ENCODE measurements at places on chromosomes 2 and 18. TPM values are rescaled to one million over a fixed set of nuclear protein-coding genes. Genes with fewer than 3 reads are reported as not detected.

DNA sequence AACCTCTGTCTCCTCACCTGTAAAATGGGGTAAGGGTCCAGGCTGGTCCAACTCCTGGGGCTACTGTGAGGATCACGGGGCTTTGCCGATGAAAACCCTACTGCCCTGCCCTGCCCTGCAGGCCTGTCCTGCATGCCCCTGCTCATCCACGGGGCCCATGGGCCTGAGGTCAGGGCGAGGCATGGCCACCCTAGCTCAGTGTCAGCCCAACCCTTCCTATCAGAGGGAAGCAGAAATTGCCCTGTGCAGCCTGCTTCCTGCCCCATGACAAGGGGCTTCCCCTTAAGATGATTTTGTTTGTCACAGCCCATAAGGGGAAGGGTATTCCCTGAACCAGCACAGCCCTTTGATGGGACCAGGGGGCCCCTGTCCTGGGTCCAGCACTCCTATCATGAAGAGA lies 353.6 kb upstream of the ID2 start:
- peaks cover 4% of the 10 kb centered on the region for H3K27me3 ChIP-seq
- no peak for DNase-seq
- no peak overlapping the region for H3K27ac ChIP-seq
- no peaks in the 10 kb centered on the region for H3K36me3 ChIP-seq

- H3K27ac ChIP-seq: no peak overlapping the region
- no peak for DNase-seq
- no peaks in the 10 kb centered on the region for H3K36me3 ChIP-seq
- no peaks in the 10 kb centered on the region for H3K27me3 ChIP-seq
- no peaks in the 10 kb centered on the region for H3K4me1 ChIP-seq
- H3K4me3 ChIP-seq: no peak overlapping the region
These were observed 108.5 kb upstream of the RND3 start for GRCh38 chr2:150595803-150596470.

DNA sequence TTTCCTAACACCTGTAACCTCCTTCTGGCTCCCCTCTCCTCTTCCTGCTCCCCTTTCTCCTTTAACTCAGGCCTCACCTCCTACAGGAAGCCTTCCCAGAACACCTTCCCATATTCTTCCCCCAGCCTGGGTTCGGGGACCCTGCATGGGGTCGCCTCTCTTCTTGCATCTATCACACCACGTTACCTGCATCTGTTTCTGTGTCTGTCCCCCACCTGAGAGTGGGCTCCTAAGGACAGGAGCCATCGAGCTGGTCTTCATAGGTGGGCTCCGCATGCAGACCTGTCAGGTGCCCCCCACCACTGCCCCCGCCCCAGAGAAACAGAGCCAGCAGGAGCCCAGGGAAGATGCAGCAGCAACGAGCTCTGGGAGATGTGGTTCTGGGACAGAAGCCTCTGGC lies 123.2 kb upstream of the GLI2 start:
- no peak overlapping the region for H3K27ac ChIP-seq
- H3K27me3 ChIP-seq: no peaks in the 10 kb centered on the region
- no peak for DNase-seq
- no peaks in the 10 kb centered on the region for H3K4me1 ChIP-seq
- no peaks in the 10 kb centered on the region for H3K36me3 ChIP-seq

GRCh38 chr2:150528861-150529801 lies 41.7 kb upstream of the RND3 start:
- no peak for DNase-seq
- H3K27me3 ChIP-seq: peaks cover under 1% of the 10 kb centered on the region
- H3K27ac ChIP-seq: no peak overlapping the region
- H3K4me1 ChIP-seq: no peaks in the 10 kb centered on the region
- H3K4me3 ChIP-seq: no peak overlapping the region
- H3K36me3 ChIP-seq: no peaks in the 10 kb centered on the region

GRCh38 chr2:183903026-183903425 lies 695.3 kb upstream of the ZNF804A start:
- H3K4me1 ChIP-seq: no peaks in the 10 kb centered on the region
- no peaks in the 10 kb centered on the region for H3K36me3 ChIP-seq
- H3K27me3 ChIP-seq: no peaks in the 10 kb centered on the region

DNA sequence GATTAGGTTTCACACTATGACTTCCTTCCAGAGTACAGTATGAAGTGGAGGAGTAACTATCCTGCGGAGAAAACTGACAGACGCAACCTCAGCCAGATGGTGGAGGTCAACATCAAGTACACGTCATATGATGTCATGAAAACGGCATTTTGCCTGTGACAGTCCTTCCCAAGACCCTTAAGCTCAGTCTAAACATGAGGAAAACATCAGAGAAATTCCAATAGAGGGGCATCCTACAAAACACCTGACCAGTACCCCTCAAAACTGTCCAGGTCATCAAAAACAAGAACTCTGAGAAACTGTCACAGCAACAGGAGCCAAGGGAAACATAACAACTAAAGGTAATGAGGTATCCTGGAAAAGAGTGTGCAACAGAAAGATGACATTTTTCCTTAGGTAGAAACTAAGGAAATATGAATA lies 1.7 kb downstream of the RNU4ATAC start:
- peak overlapping the region; percentile 49 for H3K27ac ChIP-seq
- H3K4me1 ChIP-seq: peaks cover 53% of the 10 kb centered on the region
- peak overlapping the region; percentile 33 for H3K4me3 ChIP-seq
- no peaks in the 10 kb centered on the region for H3K27me3 ChIP-seq
- DNase-seq: no peak

DNA sequence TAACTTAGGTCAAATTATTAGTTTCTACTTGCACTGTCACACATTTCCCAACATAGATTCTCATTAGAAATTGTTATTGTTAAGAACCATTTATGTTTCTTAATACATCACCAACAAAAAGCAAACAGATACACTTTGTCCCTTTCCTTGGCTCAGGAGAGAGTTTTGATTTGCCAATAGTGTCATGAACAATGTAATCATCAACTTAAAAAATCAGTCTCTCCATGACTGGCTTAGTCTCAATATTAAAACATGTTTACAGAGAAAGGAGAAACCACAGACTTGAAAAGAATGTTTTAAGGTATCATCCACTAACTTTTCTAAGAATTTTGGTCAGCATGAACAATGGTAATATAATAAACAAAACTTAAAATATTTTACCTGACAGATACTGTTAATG lies 416.5 kb upstream of the KCNH7 start:
- H3K36me3 ChIP-seq: no peaks in the 10 kb centered on the region
- H3K4me1 ChIP-seq: no peaks in the 10 kb centered on the region
- no peak overlapping the region for H3K27ac ChIP-seq
- no peak overlapping the region for H3K4me3 ChIP-seq
- no peak for DNase-seq
- H3K27me3 ChIP-seq: no peaks in the 10 kb centered on the region

DNA sequence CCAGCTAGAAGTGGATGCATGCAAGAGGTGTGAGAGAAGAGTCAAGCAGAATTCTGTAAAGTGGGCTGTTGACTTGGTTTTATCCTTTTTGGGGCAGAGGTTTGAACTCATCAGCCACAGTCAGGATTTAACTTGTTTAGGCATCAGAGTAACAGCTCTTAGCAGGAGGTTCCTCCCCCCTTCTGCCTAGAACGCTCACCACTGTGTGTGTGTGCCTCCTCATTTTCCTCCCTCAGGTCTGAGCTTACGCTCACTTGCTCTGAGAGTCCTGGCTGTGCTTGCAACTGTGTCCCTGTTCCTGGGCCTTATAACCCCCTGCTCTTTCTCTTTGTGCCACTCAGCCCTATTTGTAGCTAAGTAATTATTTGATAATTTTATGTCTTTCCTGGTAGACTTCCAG lies 167.9 kb downstream of the TMEM182 start:
- no peaks in the 10 kb centered on the region for H3K27me3 ChIP-seq
- no peak for DNase-seq
- no peaks in the 10 kb centered on the region for H3K4me1 ChIP-seq
- no peak overlapping the region for H3K27ac ChIP-seq

DNA sequence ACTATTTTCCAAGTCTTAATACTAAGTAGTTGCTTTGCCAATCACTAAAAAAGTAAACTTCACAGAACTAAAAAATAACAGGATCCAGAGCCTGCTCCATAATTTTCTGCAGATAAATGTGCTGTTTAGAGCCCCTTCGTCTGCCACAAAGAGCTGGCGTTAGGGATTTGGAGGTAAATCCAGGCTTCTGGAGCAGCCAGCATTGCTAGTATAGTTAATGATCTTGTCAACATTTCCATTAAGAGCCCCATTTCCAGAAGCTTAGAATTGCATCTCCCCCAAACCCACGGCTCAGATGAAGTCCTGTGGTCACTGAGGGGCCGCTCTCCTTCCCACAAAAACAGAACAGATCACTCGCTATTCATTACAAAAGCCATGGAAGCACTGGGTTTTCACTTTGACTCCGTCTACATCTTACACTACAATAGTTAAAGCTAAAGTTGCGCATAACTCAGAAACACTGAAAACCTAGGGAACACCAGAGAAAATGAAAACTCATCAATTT lies 41.9 kb downstream of the ZNF516 start:
- no peak overlapping the region for H3K27ac ChIP-seq
- H3K4me3 ChIP-seq: no peak overlapping the region
- peaks cover 5% of the 10 kb centered on the region for H3K27me3 ChIP-seq
- no peaks in the 10 kb centered on the region for H3K36me3 ChIP-seq

DNA sequence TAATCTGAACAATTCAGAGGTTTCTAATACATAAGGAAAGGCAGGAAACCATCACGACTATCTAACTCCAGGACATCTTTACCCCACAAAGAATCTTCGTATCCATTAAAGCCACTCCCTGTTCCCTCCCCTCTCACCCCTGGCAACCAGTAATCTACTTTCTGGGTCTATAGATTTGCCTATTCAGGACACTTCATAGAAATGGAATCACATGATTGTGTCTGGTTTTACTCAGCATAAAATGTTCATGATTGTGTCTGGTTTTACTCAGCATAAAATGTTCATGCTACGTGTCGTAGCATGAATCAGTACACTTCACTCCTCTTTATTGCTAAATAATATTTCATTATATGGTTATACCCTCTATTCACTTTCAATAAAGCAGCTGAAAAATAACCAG lies 11.6 kb downstream of the FECH start:
- H3K4me1 ChIP-seq: peaks cover 3% of the 10 kb centered on the region
- peaks cover 22% of the 10 kb centered on the region for H3K36me3 ChIP-seq
- H3K27me3 ChIP-seq: no peaks in the 10 kb centered on the region

- no peak overlapping the region for H3K4me3 ChIP-seq
- H3K36me3 ChIP-seq: no peaks in the 10 kb centered on the region
- DNase-seq: no peak
- no peaks in the 10 kb centered on the region for H3K4me1 ChIP-seq
- H3K27ac ChIP-seq: no peak overlapping the region
These were observed 345.0 kb downstream of the NCKAP5 start for GRCh38 chr2:133223226-133223625.

GRCh38 chr2:3902131-3902530 lies 198.8 kb downstream of the DCDC2C start:
- no peak overlapping the region for H3K4me3 ChIP-seq
- H3K4me1 ChIP-seq: no peaks in the 10 kb centered on the region
- peaks cover 3% of the 10 kb centered on the region for H3K27me3 ChIP-seq
- H3K27ac ChIP-seq: no peak overlapping the region
- no peaks in the 10 kb centered on the region for H3K36me3 ChIP-seq

GRCh38 chr2:55062754-55063153 lies 12.5 kb upstream of the RTN4 start:
- peaks cover 9% of the 10 kb centered on the region for H3K4me1 ChIP-seq
- no peaks in the 10 kb centered on the region for H3K27me3 ChIP-seq
- no peaks in the 10 kb centered on the region for H3K36me3 ChIP-seq
- no peak overlapping the region for H3K4me3 ChIP-seq
- H3K27ac ChIP-seq: no peak overlapping the region

DNA sequence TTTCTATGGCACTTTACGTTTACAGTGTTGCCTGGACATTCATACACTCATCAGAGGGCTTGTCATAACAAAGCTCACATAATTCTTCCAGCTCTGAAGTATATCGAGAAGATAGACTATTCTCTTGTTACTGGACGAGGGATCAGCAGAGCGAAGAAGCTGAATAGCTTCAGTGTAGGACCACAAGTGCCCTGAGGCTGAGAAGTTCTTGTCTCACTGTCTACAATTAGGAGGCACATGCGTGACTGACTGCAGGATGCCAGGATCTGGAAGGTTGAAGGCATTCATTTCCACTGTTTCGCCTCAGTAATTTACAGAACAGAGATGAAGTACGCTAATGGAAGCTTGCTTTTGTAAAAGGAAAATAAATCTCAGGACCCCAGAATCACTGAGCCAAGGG lies 9.6 kb downstream of the SH3YL1 start:
- DNase-seq: no peak
- H3K36me3 ChIP-seq: peaks cover 18% of the 10 kb centered on the region
- no peaks in the 10 kb centered on the region for H3K27me3 ChIP-seq
- H3K4me3 ChIP-seq: no peak overlapping the region

DNA sequence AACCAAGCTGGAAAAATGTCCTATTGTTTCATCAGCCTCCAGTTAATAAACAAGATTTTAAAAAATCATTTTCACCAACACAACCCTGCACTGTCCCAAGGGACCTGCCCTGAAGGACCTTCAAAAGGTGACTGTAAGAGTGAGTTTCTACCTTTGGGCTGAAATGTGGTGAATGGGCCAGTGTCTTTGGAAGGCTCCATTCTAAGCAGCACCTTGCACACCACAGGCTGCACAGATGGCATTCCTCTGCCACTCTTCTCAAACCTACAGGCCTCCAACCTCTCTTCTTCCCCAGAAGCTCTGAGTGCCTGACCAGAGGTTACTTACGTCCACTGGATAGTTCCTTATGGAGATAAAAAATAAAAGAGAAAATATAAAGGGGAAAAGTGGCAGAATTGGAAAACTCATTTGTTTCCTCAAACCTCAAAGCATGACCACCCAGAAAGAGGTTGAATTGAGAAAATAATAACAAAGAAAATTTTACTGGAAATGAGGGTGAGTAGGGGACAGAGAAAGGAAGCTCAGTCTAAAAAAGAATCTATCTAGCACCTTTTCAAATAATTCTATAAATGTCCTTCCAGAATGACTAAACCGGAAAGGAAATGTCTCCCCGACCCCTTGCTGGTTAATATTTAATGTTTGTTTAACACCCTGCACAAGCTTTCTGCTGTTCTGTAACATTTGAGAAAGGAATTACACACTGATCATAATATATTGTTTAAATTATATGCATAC lies 175.7 kb downstream of the METTL4 start:
- no peaks in the 10 kb centered on the region for H3K4me1 ChIP-seq
- peaks cover 9% of the 10 kb centered on the region for H3K27me3 ChIP-seq
- no peak overlapping the region for H3K27ac ChIP-seq
- H3K36me3 ChIP-seq: no peaks in the 10 kb centered on the region
- H3K4me3 ChIP-seq: no peak overlapping the region

GRCh38 chr2:227996366-227996765 lies 124.9 kb downstream of the DAW1 start:
- no peak overlapping the region for H3K27ac ChIP-seq
- no peaks in the 10 kb centered on the region for H3K27me3 ChIP-seq
- H3K36me3 ChIP-seq: no peaks in the 10 kb centered on the region

GRCh38 chr2:237300739-237301138 lies 113.2 kb downstream of the COL6A3 start:
- no peak overlapping the region for H3K4me3 ChIP-seq
- H3K36me3 ChIP-seq: no peaks in the 10 kb centered on the region
- H3K27me3 ChIP-seq: peaks cover 19% of the 10 kb centered on the region

- H3K4me3 ChIP-seq: peak overlapping the region; percentile 74
- peak overlapping the region; percentile 80 for H3K27ac ChIP-seq
- H3K4me1 ChIP-seq: peaks cover 38% of the 10 kb centered on the region
- H3K36me3 ChIP-seq: peaks cover 14% of the 10 kb centered on the region
- DNase-seq: peak; percentile 37
These were observed 530 bp downstream of the GALNT1 start for GRCh38 chr18:35581898-35582641.

Gene CXCR2
- total RNA-seq: 0.27 TPM

Gene SLC4A5
- 2.0 TPM for total RNA-seq

Gene GULP1
- not detected for total RNA-seq

Gene GALNT5
- not detected for total RNA-seq

Gene CFC1
- total RNA-seq: not detected

Gene ITGB6
- not detected for total RNA-seq

Gene GPAT2
- total RNA-seq: 10.2 TPM

Gene LOXHD1
- 0.45 TPM for total RNA-seq

Gene GPR155
- total RNA-seq: 13.3 TPM

Gene TEX44
- total RNA-seq: not detected

Gene KCNIP3
- total RNA-seq: not detected

Gene ZNF24
- total RNA-seq: 45.1 TPM

Gene RIT2
- not detected for total RNA-seq
